ENCODE measurements at places on chromosomes 7 and 10. TPM values are rescaled to one million over a fixed set of nuclear protein-coding genes. Genes with fewer than 3 reads are reported as not detected.

DNA sequence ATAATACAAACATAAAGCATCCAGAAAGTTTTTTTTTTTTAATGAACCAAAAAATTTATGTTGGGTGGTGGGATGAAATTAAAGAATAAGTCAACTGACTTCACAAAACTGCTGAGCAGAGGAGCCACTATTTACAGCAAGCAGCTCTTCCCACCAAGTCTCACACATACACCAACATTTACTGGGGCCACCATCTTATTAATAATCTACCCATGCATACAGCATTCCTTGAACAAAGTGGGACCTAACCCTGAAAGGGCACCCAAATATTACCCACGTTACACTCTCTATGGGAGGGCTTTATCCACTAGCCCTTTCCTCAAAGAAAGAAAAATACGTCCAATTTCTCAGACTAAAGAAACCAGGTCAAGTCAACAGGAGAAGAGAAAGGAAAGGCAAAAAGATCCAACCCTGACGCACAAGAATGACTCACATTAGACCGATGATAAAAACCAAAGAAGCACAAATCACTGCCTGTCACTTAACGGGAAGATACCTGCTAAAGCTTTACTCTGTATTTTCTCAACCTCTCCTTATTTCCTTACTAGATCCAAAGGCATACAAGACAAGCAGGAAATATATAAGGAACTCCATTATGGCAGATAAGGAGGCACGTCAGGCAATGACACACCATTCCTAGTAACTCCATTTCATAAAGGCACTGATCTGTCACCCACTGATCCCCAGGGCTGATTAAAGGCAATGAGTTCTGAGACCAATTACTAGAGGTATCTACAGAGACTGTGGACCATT lies 141.8 kb upstream of the ASAH2 start:
- no peak overlapping the region for H3K4me3 ChIP-seq
- no peaks in the 10 kb centered on the region for H3K27me3 ChIP-seq
- H3K36me3 ChIP-seq = no peaks in the 10 kb centered on the region
- no peak overlapping the region for H3K27ac ChIP-seq
- no peak for DNase-seq
- H3K4me1 ChIP-seq = peaks cover 8% of the 10 kb centered on the region

GRCh38 chr7:151488096-151488495 lies 31.6 kb downstream of the RHEB start:
- no peak overlapping the region for H3K4me3 ChIP-seq
- H3K4me1 ChIP-seq = peaks cover 49% of the 10 kb centered on the region
- H3K27ac ChIP-seq = no peak overlapping the region
- no peaks in the 10 kb centered on the region for H3K27me3 ChIP-seq

MRPS24 gene
- total RNA-seq = 83.5 TPM

- no peak overlapping the region for H3K27ac ChIP-seq
- DNase-seq = no peak
- no peak overlapping the region for H3K4me3 ChIP-seq
- no peaks in the 10 kb centered on the region for H3K36me3 ChIP-seq
These were observed 64.6 kb downstream of the GRID1 start for GRCh38 chr10:86301971-86302370.

DNA sequence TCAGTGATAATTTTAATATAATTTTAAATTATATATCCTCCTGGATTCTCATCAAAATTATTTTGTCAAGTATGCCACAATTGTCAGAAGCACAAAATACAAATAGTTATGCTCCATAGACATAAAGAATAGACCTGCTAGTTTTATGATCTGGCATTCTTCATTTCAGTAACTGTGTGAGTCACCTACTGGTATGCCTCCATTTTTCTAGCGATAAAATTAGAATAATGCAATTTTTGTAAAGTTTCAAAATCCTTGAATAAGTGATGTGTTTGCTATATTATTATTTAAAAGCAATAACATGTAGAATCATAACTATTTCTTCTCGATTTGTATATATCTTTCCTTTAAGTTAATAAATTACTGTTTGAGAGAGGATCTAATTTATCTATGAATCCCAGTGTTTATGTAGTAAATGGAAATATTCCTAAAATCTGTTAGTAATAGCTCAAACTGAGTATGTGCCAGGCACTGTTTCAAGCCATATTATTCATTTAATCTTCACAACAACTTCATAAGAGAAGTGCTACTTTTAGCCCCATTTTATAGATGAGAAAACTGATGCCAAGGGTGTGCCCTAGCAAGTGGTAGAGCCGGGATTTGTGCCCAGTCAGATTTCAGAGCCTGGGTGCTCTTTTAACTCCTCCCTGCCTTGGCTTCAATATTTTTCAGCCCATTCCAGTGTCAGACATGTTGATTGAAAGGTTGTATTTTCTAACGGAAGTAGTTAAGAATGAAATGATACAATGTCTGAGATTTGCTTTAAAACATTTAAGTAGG lies 38.4 kb downstream of the NET1 start:
- H3K27me3 ChIP-seq = no peaks in the 10 kb centered on the region
- peaks cover 23% of the 10 kb centered on the region for H3K4me1 ChIP-seq
- DNase-seq = no peak
- H3K4me3 ChIP-seq = no peak overlapping the region

GRCh38 chr7:42978496-42978895 lies 46.3 kb downstream of the MRPL32 start:
- DNase-seq = no peak
- H3K27me3 ChIP-seq = no peaks in the 10 kb centered on the region
- H3K4me1 ChIP-seq = no peaks in the 10 kb centered on the region
- H3K27ac ChIP-seq = no peak overlapping the region

DNA sequence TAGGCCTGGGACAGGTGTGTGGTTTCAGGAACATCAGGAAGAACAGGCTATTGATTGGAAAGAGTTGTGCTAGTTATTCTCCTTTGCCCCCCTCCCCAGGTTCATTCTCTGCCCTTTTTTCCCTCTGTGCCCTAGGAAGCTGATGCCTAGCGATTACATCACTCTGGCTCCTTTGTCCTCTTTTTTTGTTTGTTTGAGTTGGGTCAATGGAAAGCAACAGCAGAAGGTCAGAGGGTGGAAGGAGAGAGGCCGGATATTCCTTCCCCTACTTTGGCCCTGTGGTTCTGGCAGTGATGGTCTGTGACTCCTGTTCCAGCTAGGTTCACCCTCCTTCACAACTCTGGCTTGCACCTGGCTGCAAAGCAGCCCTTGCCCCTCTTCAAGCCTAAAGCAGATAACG lies 18.9 kb downstream of the LOXL4 start:
- no peak overlapping the region for H3K27ac ChIP-seq
- H3K27me3 ChIP-seq = no peaks in the 10 kb centered on the region
- no peaks in the 10 kb centered on the region for H3K4me1 ChIP-seq
- DNase-seq = no peak
- H3K36me3 ChIP-seq = no peaks in the 10 kb centered on the region

TBXAS1 gene
- total RNA-seq = 9.0 TPM

STEAP1B gene
- 3.7 TPM for total RNA-seq

DNA sequence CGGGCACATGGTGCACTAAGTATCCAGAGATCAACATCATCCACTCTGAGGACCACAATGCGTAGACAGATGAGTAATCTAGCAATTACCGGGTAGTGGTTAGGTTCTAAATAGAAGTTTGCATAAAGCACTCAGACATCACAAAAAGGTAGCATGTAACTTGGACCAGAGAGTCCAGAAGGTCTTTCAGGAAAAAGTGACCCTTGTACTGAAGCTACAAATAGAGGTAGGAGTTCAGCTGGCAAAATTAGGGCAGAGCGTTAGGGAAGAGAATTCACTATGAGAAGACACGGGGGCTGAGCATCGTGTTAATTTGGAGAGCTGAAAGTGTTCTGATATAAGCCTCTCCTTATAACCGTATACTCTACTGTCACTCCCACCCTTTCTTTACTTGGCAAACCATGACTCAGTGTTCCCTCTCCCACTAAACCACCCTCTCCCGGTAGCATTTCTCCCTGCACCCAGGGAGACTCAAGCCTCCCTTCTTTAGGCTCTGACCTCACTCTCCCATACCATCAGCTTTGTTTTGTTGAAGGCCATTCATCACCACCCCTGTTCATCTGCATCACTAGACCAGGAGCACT lies 222.2 kb upstream of the FZD1 start:
- H3K27ac ChIP-seq = no peak overlapping the region
- no peaks in the 10 kb centered on the region for H3K36me3 ChIP-seq
- no peaks in the 10 kb centered on the region for H3K4me1 ChIP-seq

- no peak overlapping the region for H3K4me3 ChIP-seq
- no peaks in the 10 kb centered on the region for H3K27me3 ChIP-seq
- no peak overlapping the region for H3K27ac ChIP-seq
- H3K36me3 ChIP-seq = no peaks in the 10 kb centered on the region
These were observed 261.4 kb upstream of the INHBA start for GRCh38 chr7:41964183-41964753.

- DNase-seq = no peak
- H3K27me3 ChIP-seq = no peaks in the 10 kb centered on the region
- no peaks in the 10 kb centered on the region for H3K4me1 ChIP-seq
- no peak overlapping the region for H3K27ac ChIP-seq
- no peaks in the 10 kb centered on the region for H3K36me3 ChIP-seq
These were observed 215.3 kb downstream of the KIF20B start for GRCh38 chr10:89916468-89917215.

GRCh38 chr7:144670218-144670617 lies 165.6 kb downstream of the TPK1 start:
- H3K4me3 ChIP-seq = no peak overlapping the region
- no peak overlapping the region for H3K27ac ChIP-seq
- no peaks in the 10 kb centered on the region for H3K4me1 ChIP-seq
- no peaks in the 10 kb centered on the region for H3K36me3 ChIP-seq

OR2A42 gene
- not detected for total RNA-seq

SNX8 gene
- 11.3 TPM for total RNA-seq

FAM107B gene
- 52.4 TPM for total RNA-seq

- H3K4me3 ChIP-seq = no peak overlapping the region
- H3K4me1 ChIP-seq = no peaks in the 10 kb centered on the region
- no peaks in the 10 kb centered on the region for H3K27me3 ChIP-seq
- no peak for DNase-seq
- H3K36me3 ChIP-seq = no peaks in the 10 kb centered on the region
These were observed 490.9 kb downstream of the REEP3 start for GRCh38 chr10:64011912-64012714.

GRCh38 chr7:155461631-155462030 lies 3.7 kb downstream of the EN2 start:
- H3K27ac ChIP-seq = no peak overlapping the region
- DNase-seq = no peak
- peaks cover 27% of the 10 kb centered on the region for H3K4me1 ChIP-seq
- peaks cover 96% of the 10 kb centered on the region for H3K27me3 ChIP-seq

DNA sequence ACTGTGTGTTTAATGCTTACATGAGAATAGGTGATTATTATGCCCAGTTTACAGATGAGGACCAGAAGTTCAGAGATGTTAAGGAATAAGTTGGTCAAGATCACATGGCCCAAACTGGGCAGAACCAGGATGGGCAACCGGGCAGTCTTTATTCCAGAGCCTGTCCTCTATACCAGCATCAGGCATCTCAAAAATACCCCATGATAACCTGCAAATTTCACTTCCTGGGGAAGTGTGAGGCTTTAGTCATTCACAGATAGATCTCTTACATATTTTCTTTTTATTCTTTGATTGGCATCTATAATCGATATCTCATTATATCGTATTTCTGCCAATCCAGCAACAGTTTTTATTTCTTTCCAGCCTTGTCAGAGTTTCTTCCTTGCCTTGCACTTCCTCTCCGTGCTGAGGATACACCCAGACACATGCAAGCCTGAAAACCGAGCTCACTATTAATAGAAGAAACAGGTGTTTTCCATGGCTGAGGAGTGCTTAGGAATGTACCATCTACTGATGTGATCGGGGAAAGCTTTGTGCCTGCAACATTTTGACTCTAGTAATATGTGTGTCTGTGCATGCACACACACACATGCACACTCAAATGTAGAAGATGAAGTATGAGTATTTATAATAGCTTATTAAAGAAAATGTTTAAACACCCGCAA lies 82.4 kb downstream of the CREM start:
- peak overlapping the region; percentile 23 for H3K27ac ChIP-seq
- H3K36me3 ChIP-seq = no peaks in the 10 kb centered on the region
- H3K4me3 ChIP-seq = no peak overlapping the region
- no peaks in the 10 kb centered on the region for H3K4me1 ChIP-seq

GRCh38 chr7:94354953-94355352 lies 39.7 kb upstream of the COL1A2 start:
- no peak overlapping the region for H3K4me3 ChIP-seq
- H3K4me1 ChIP-seq = no peaks in the 10 kb centered on the region
- H3K27me3 ChIP-seq = no peaks in the 10 kb centered on the region
- no peaks in the 10 kb centered on the region for H3K36me3 ChIP-seq
- H3K27ac ChIP-seq = no peak overlapping the region

DNA sequence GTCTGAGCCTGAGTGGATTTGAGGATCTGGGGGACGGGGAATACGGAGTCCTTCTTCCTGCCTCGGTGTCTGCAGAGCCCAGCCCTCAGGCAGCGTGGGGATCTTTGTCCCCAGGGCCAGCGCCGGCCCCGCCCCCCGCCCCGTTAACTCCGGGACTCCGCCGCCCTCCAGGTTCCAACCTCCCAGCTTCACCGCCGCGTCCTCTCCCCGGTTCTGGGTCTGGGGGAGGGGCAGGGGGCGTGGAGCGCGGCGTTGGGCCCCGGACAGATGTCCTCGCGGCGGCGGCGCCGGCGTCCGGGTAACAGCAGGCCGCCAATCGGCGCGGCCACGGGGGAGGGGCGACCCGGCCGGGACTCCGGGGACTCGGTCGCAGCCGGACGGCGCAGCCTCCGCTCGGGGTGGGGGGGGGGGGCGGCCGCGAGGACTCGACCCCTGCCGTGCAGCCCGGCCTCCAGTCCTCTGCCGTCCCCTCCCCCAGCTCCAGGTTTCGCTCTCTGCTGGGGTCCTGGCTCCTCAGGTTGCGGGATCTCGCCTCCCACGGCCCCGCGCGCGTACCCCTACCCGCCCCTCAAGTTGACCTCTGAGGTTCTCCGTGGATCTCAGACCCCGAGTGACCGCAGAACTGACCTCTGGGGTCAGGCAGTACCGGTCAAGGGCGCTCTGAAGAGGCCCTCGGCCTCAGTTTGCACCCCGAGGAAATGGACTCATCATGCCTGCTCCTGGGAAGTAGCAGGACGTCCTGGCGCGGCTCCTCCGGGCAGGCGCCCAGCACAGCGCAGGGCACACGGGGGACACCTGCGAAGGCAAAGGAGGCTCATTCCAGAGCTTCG lies 2.3 kb upstream of the ELFN1 start:
- no peak for DNase-seq
- H3K27ac ChIP-seq = no peak overlapping the region
- H3K27me3 ChIP-seq = peaks cover 99% of the 10 kb centered on the region
- peak overlapping the region; percentile 15 for H3K4me3 ChIP-seq
- no peaks in the 10 kb centered on the region for H3K36me3 ChIP-seq

DNA sequence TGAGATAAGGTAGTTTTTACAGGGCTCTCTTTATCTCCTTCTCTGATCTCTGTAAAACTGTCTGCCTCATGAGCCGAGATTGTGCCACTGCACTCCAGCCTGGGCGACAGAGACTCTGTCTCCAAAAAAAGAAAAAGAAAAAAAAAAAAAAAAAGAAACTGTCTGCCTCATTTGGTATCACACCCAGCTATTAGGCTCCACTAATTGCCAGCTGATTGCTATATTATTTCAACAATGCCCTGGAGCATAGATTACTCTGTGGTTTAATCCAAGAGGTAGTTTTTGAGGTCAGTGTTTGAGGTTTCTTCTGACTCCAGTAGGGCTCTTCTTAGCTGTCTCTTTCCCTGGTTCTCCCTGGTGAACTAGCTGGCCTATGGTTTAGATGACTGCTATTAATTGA lies 268.1 kb upstream of the PLPP4 start:
- no peak overlapping the region for H3K27ac ChIP-seq
- no peak for DNase-seq
- no peak overlapping the region for H3K4me3 ChIP-seq
- H3K4me1 ChIP-seq = no peaks in the 10 kb centered on the region
- H3K27me3 ChIP-seq = no peaks in the 10 kb centered on the region
- no peaks in the 10 kb centered on the region for H3K36me3 ChIP-seq

CDK1 gene
- 3.3 TPM for total RNA-seq

DOCK1 gene
- 200 TPM for total RNA-seq

PAOX gene
- 32.4 TPM for total RNA-seq

All from transverse colon (tissue), 4 donors.